ENCODE measurements at places on chromosomes 3 and 15. TPM values are rescaled to one million over a fixed set of nuclear protein-coding genes. Genes with fewer than 3 reads are reported as not detected.

Gene ATP13A5
- total RNA-seq = not detected

GRCh38 chr3:66703501-66703900 is 202.7 kb upstream of the LRIG1 start:
- DNase-seq = no peak

Gene ABTB1
- total RNA-seq = 19.4 TPM

GRCh38 chr15:63509955-63510940 is 5.9 kb downstream of the USP3 start:
- DNase-seq = no peak

Gene GOLGA6L22
- total RNA-seq = not detected

Gene GOLGA8T
- total RNA-seq = 0.47 TPM

Gene XCR1
- total RNA-seq = not detected

Gene CASR
- total RNA-seq = not detected

Gene FGF7
- not detected for total RNA-seq
